ENCODE measurements at places on chromosomes 11 and 22.

DNA sequence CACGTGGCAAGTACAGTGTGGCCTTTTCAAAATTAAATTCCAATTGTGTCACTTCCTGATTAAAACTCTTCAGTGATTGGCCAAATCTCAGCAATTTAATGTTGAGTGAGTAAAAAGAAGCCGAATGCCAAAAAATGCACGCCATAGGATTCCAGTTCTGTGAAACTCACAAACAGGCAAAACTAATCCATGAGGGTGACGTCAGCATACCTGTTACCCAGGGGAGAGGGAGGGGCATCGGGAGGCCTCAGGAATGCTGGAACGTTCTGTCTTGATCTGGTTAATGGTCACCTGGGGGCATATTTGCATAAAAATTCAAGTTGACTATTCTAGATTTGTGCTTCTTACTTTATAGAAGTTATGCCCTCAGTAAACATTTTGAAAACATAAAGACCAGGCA, 39.9 kb upstream of the RAB1B start:
- DNase-seq = no peak

- DNase-seq = no peak
Measured at GRCh38 chr11:128326791-128327190, 260.6 kb downstream of the ETS1 start.

- DNase-seq = no peak
Measured at GRCh38 chr11:131511794-131512193, 141.4 kb downstream of the NTM start.

DNA sequence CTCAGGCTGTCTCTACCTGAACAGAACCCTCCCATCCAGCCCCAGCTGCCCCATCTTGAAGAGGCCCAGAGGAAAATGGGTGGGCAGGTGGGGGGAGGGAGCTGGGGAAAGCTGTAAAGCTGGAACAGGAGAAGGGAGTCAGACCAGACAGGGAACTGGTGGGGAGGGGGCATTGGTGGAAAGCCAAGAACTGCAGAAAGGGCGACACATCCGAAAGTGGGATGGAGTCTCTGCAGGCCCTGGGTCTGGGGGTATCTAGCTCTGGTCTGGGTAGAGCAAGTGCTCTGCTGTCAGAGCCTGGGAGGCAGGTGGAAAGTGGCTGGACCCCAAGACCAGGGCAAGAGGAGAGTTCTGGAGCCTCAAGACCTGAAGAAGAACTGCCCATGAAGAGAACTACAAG, 7.7 kb downstream of the TMPRSS13 start:
- no peak for DNase-seq

- peak; percentile 70 for DNase-seq
Measured at GRCh38 chr22:42313804-42314581, 43.5 kb upstream of the TCF20 start.

- no peak for DNase-seq
Measured at GRCh38 chr22:27642104-27642800, 159.3 kb downstream of the MN1 start.

GRCh38 chr22:27045103-27045947, 387.9 kb downstream of the MIAT start:
- peak; percentile 3 for DNase-seq

DNA sequence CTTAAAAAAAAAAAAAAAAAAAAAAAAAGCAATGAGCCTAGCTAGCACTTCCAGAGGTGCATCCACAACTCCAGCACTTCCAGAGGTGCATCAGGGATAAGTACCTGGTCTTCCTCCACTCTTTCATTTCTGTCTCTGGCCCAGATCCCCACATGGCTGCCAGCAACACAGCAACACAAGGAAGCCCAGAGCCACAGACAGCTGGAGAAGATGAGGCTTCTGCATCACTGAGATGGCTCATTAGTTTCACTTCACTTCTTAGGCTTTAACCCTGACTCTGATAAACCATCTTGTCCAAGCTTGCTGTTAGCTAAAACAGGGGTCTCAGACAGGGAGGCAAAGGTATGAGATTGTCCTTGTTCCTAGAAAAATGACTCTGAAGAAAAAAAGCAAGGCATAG, 35.6 kb downstream of the PC start:
- no peak for DNase-seq

DNA sequence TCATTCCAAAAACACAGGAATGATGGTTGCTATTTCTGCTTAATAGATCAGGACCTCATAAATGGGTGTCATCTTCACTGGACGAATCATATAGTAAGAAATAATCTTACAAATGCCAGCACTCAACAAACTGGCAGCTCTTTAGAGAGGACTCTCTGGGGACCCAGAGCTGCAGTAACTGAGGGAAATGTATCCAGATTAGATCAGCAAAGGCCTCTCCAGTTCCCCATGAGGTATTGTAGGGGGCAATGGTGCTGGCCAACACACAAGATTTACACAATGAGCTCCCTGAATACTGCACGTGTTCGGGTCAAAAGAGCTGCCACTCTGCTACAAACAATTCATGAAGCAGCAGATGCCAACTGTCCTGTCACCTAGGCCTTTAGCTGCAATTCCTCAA, 110.2 kb downstream of the RBFOX2 start:
- no peak for DNase-seq

- no peak for DNase-seq
Measured at GRCh38 chr11:21428796-21429195, 759.4 kb downstream of the NELL1 start.

DNA sequence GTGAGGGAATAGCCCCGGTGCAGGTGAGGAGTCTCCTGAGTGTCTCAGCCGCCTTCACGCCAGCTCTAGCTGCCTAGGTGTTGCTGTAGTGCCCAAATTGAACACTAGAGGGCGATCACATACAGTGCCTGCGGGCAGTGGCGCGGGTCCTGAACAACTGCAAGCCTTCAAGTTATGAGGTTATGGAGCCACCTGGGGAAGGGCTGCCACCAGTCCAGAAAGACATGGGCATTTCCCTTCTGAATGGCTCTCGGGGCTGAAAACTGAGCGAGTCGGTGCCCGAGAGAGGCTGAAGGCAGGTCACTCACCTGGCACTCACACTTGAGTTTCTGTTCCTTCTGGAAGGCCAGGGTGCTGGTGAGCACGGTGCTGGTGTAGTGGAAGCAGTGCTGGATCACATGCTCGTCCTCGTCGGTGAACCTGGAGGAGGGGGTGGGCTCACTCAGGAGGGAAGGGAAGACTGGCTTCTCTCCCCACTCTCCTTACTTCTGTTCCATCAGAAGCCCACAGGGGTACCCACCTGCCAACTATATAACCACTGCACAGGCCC, 88.4 kb downstream of the PDE2A start:
- peak; percentile 9 for DNase-seq

DNA sequence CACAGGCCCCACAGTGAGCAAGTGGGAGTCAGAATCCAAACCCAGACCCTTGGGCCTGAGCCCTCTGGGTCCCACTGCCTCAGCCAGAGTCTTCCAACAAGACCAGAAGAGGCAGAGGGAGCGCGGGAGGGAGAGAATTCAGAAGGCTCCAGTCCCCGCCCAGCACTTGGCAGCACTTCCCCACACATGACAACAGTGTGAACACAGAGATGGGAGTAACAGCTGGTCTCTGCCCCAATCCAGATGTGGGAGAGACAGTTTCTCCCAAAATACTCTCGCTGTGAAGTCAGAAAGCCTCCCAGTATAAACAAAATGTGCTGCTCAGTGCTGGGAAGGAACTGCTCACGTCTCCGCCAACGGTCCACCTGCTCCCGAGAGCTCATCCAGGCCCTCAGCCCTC, 219.9 kb downstream of the MN1 start:
- DNase-seq = no peak

GRCh38 chr11:115008799-115009198, 330.5 kb downstream of the NXPE2 start:
- peak; percentile 70 for DNase-seq

DNA sequence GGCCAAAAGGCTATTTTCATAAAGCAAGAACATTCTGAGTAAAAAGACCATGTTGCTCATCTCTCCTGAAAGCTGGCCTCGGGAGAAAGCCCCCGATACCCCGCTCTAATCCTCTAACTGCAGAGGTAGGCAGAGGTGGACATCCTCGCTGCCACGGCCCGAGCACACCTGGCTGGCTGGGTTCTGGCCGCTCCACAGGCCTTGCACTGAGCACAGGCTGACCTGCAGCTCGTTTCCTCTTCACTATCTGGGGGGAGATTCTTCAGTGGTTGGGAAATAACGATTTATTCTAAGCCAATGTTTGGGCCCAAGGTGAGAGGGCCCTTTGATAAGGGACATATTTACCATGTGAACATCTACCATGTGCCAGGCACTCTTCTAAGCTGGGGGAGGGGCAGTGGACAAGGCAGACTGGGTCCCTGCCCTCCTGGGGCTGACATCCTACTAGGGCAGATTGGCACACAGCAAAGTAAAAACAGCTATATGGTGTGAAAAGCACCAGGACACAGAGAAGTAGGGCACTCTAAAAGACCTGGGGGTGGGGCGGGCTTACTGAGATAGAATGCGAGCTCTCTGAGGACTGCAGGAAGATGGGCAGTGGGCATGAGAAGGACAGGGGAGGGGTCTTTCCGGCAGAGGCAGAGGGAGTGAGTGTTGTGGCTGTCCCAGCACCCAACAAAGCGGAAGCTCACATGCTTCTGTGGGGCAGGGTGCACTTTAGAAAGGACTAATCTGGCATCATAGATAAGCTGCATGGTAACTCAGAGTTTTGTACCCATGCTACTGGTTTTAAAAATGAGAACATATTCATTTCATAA, 65.5 kb upstream of the ARFGAP3 start:
- DNase-seq = no peak

- DNase-seq = no peak
Measured at GRCh38 chr11:15816260-15816871, 540.0 kb downstream of the SOX6 start.

GRCh38 chr11:78310500-78310909, 107.1 kb downstream of the GAB2 start:
- no peak for DNase-seq

DNA sequence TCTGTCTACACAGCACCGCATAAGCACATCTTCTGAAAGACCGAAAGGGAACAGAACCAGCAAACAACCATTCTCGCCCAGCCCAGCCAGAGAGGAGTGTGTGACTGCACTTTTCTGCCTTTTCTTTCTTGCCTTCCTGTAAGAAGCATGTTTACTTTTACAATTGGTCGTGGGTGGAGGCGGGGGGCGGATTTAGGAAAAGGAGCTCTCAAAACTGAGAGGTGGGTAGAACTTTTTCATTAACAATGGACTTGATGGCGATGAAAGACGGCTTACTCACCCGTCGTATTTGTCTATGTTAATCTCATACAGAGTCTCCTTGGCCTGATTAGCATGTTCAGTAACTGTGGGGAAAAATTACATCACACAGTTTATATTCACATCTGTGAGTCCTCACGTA, 27.2 kb downstream of the CERK start:
- no peak for DNase-seq
